ENCODE measurements at places on chromosomes 5 and 9. TPM values are rescaled to one million over a fixed set of nuclear protein-coding genes. Genes with fewer than 3 reads are reported as not detected.
A peak's percentile ranks its signal among the peaks of the same experiment; 100 is the strongest.

GRCh38 chr5:171957591-171958251 is 48.7 kb downstream of the FBXW11 start:
- no peak overlapping the region for H3K4me3 ChIP-seq
- H3K27me3 ChIP-seq: no peaks in the 10 kb centered on the region
- peak; percentile 30 for DNase-seq
- peak overlapping the region; percentile 14 for H3K27ac ChIP-seq
- no peaks in the 10 kb centered on the region for H3K36me3 ChIP-seq

GRCh38 chr5:90144625-90145327 is 264.8 kb downstream of the CETN3 start:
- no peak overlapping the region for H3K4me3 ChIP-seq
- no peaks in the 10 kb centered on the region for H3K27me3 ChIP-seq
- no peak overlapping the region for H3K27ac ChIP-seq
- H3K36me3 ChIP-seq: no peaks in the 10 kb centered on the region

GRCh38 chr5:142703153-142703552 is 17.3 kb upstream of the FGF1 start:
- no peak overlapping the region for H3K4me3 ChIP-seq
- no peak for DNase-seq
- H3K36me3 ChIP-seq: no peaks in the 10 kb centered on the region

DNA sequence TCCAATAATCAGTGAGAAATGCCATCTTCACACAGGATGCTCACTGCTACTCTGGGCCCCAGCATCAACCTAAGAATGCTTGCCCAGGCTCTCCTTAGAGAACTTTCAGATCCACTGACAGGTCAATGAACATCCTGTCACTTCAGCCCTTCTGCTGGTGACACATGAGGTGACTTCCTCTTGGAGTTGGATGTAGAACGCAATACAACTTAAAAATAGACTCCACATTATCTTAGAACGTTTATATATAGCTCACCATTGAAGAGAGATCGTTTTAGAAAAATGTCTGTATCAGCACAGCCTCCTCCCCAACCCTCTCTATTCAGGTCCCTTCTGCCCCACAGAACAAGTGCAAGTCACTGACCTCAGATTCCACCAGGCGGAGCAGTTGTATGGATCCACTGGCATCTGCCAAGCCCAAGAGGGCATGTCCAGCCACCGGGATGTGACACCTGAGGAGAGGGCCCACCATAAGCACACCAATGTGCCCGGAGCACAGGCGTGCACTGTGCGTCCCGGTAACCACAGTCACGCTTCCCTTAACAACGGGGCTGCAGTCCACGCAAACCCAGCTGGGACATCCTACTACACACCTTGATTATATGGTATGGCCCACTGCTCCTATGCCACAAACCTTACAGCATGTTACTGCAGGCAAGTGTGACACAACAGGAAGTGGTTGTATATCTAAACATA is 2.9 kb downstream of the DPH7 start:
- no peaks in the 10 kb centered on the region for H3K36me3 ChIP-seq
- no peak overlapping the region for H3K4me3 ChIP-seq
- H3K27me3 ChIP-seq: no peaks in the 10 kb centered on the region
- H3K4me1 ChIP-seq: peaks cover 13% of the 10 kb centered on the region

Gene LCN15
- total RNA-seq: not detected

DNA sequence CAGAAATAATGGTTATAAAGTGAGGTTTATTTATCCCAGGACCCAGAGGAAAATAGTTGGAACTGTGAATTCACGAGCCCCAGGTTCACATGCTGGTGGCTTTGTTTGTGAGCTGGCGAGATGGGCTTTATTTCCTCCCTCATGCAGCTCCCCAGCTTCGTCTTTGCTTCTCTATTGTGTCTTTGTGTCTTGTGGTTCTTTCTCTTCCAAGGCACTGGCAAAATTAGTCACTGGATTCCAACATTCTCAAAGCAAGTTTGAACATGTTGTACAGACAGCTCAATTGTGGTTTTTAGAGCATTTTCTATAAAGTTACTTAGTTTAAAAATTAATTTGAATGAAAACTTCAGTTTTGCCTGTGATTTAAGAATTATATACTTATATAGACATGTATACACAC is 7.2 kb downstream of the NDUFS6 start:
- no peak for DNase-seq
- peaks cover 17% of the 10 kb centered on the region for H3K36me3 ChIP-seq
- H3K4me1 ChIP-seq: no peaks in the 10 kb centered on the region
- no peaks in the 10 kb centered on the region for H3K27me3 ChIP-seq
- H3K4me3 ChIP-seq: no peak overlapping the region

- H3K27ac ChIP-seq: no peak overlapping the region
- no peak overlapping the region for H3K4me3 ChIP-seq
- no peaks in the 10 kb centered on the region for H3K27me3 ChIP-seq
- DNase-seq: no peak
- no peaks in the 10 kb centered on the region for H3K36me3 ChIP-seq
- no peaks in the 10 kb centered on the region for H3K4me1 ChIP-seq
These were observed 99.2 kb downstream of the ADCY2 start for GRCh38 chr5:7495131-7495517.
